ENCODE measurements at places on chromosomes 2 and 18. TPM values are rescaled to one million over a fixed set of nuclear protein-coding genes. Genes with fewer than 3 reads are reported as not detected.

Gene ARHGEF33
- not detected for total RNA-seq

Gene CSRNP3
- 0.32 TPM for total RNA-seq

Gene CHRNA1
- total RNA-seq, result not detected

Gene CROCC2
- total RNA-seq, result not detected

Gene VIT
- not detected for total RNA-seq

Gene LIMS1
- 42.8 TPM for total RNA-seq

Gene CD8B2
- not detected for total RNA-seq

Gene CCDC102B
- not detected for total RNA-seq

Gene RDH14
- 47.2 TPM for total RNA-seq

Gene ACADL
- total RNA-seq, result not detected

Gene CELF4
- total RNA-seq, result not detected

Gene SCN7A
- total RNA-seq, result not detected

Gene GCG
- not detected for total RNA-seq

Gene CXCR1
- total RNA-seq, result not detected

Gene CD8B
- not detected for total RNA-seq

Measured in SK-MEL-5 (cell line).